Fibroblast of skin of scalp (primary cell): ENCODE measurements at places on chromosomes 2 and 18.

DNA sequence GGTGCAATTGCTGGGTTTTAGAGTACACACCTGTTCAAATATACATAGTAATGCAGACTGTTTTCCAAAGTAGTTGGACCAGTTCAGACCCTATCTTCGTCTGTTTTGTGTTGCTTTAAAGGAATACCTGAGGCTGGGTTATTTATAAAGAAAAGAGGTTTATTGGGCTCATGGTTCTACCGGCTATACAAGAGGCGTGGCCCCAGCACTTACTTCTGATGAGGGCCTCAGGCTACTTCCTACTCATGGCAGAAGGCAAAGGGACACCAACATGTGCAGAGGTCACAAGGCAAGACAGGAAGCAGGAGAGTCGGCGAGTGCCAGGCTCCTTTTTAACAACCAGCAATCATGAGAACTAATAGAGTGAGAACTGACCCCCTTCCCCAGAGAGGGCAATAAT lies 21.9 kb upstream of the EMILIN2 start:
- DNase-seq = no peak

GRCh38 chr18:43108469-43108868 lies 7.0 kb downstream of the RIT2 start:
- no peak for DNase-seq

DNA sequence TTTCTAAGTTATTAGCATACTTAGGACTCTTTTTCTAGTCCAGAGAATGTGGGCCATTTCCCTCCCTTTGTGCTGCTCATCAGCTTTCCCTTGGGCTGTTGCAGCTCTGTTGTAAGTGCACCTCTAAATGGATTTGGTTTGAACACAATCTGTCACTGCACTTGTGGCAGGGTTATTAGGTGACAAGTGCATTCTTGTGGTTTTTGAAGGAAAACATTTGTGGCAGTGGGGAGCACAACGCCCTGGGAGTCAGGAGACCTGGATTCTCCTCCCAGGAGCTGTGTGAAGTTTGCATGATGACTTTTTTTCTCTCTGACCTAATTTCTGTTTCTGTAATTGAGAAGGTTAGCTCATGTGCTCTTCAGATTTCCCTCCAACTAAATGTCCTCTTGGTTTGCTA lies 630.9 kb upstream of the FAM98A start:
- no peak for DNase-seq

DNA sequence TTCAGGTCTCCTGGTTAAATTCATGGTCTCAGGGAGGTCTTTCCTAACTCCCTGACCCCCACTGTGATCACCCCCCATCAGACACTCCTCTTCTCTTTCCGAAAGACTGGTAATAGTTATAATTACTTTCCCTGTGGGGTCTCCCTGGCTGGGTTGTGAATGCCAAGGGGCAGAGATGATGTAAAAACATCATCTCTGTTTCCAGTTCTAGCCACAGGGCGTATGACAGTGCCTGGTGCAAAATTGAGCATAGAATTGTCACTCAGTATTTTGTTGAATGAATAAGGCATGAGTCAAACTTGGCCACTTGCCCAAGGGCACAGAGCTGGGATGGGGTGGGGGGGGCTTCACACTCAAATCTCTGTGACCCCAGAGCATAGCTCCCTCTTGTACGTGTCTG lies 65.2 kb downstream of the LTBP1 start:
- DNase-seq = peak; percentile 49
